ENCODE measurements at places on chromosomes 12 and 14.
A peak's percentile ranks its signal among the peaks of the same experiment; 100 is the strongest.

DNA sequence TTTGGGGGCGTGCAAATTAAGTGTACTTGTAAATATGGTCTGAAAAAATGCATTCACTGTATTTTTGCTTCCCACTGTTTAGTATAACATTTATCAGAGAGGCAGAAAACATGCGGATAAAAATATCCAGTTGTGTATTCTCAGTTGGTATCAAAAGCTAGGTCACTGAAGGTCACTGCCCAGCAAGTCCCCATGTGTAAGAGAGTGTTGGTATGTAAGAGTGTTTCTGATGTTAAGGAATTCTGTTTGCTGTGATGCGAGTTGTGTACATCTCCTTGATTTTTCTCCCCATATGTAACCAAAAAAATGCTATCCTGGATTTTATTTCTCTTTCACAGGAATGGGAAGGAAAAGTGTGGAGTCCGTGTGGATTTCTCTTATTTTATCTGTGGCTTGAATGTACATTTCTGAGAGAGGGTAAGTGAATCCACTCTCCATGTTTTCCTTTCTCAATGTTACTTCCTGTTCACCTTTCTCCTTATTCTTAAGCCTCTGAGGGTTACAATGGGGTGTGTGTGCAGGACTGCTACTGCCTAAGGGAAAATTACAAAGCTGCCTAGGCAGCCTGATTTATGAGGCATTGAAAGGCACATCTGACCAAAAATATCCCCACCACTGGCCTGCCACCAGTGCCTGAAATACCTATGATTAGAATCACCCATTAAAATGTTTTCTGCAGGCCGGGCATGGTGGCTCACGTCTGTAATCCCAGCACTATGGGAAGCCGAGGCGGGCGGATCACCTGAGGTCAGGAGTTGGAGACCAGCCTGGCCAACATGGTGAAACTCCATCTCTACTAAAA lies 97.9 kb upstream of the USP44 start:
- no peak for DNase-seq

DNA sequence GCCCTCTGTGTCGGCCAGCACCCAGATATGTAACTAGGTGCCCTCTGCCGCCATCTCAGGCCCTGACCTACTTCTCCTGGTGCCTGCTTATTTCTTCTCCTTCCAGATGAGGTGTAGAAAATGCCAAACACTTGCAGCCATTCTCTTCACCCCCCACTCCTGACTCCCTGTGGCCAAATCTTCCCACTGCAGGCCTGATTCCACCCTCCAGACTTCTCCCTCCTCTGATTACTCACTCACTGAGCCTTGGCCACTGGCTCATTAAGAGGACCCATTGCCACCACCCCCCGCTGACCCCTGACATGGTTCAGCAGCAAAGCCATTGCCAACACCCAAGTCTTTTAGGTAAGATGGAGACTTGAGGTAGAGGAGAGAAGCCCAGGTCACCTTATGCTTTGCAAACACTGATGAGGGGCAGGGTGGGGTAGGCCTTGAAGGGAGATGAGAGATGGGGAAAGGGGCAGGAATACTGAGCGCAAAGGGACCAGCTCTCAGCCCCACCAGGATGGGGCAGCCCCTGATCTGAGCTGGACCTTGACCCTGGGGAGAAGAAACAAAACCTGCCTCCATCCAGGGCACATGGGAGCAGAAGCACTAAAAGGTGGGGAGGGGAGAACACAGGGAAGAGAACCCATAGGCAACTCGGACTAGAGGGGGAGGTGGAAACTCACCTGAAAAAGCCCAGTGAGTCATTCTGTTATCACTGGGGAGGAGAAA lies 25.1 kb upstream of the ANO2 start:
- no peak for DNase-seq

GRCh38 chr12:42282294-42282693 lies 43.6 kb downstream of the ZCRB1 start:
- no peak for DNase-seq

DNA sequence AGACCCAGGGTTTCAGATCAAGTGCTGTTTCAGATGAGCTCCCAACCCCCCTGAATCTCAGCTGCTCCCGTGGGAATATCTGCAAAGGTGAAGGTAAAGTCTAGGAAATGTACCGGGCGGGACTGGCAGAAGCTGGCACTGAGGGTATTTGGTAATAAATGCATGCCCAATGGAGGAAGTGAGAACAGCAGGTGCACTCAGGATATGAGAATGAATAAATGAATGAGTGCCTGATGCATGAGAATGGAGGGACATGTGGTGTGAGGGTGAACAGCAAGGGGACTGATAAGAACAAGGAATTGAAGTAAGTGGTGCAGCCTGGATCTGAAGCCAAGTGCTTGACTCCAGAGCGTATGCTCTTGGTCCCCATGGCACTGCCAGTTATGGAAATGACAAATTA lies 11.6 kb downstream of the RAPGEF3 start:
- DNase-seq = no peak

DNA sequence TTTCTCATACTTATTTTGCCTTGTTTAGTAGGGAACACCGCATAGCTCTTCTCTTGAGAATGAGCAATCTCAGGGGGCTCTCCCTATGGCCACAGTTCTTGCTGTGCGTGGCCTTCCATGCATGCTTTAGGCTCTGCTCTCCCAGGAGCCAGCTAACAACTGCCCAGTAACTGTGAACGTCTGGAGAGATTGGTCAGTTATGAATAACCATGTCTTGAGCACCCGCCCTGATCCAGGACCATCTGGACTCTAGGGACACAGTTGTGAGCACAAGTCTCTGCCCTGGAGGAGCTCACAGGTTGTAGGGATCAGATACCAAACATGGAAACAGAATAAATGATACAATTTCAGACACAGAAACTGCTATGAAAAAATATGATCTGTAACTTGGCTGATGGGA lies 12.1 kb downstream of the PSMC1 start:
- no peak for DNase-seq

- DNase-seq = no peak
Measured at GRCh38 chr12:105961821-105962671, 176.7 kb downstream of the NUAK1 start.

- DNase-seq = no peak
Measured at GRCh38 chr14:67883717-67884116, 64.1 kb downstream of the RAD51B start.

DNA sequence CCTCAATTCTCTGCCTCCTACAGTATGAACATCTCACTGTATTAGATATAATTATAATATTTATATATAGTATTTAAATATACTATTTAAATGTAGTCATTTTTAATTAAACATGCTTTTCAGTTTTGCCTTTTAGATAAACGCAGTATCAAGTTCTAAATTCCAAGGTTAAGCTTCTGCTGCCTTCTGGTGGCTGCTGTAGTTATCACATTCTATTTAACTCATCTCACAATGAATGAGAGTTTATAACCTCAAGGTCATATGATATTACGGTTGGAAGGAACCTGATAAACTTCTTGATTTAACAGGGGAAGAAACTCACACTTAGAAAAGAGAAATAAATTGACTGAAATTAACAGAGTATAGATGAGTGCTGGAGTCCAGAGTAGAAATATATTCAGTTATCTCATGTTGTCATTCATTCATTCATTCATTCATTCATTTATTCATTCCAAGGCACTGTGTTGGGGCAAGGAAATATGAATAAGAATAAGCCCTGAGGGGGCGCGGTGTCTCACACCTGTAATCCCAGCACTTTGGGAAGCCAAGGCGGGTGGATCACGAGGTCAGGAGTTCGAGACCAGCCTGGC lies 31.9 kb downstream of the GUCY2C start:
- DNase-seq = no peak

DNA sequence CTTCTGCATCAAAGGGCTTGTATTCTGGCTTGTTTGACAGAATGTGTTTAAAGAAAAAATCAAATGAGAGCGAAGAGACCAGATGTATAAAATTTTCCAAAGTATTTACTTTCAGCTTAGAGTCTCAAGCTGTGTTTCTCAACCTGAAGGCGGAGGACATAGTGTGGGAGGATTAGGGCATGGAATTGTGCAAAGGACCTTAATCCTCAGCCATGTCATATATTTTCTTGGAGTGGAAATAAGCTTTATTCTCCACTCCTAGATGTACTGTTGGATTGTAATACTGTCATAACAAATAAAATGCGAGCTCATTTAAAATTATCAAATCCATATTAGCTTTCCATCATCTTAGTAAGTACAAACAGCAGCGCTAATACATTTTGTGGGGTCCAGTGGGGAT lies 154.0 kb downstream of the PAH start:
- DNase-seq = no peak

DNA sequence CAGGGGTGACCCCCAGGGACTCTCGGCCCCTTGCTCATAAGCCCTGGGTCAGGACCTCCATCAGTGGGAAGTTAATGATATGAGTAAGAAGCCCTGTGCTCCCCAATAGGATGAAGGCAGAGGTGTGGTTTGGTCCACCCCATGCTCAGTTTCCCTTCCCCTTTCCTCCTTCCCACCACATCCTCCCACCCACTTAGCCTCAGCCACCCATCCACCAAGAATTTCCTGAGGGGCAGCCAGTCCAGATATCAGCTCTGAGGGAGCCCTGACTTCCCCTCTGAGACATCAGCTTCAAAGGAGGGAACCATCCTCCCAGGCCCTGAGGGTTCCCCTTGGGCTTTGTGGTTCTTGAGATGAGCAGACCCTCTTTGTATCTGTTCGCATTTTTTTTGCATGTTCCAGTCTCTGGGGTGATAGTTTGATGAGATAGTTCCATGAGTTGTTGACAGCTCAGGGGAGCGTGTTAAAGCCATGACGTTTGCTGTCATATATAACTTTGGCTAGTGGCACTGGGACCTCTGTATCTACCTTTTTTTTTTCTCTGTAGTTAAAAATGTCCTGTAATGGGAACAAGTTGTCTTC lies 71.2 kb downstream of the LGMN start:
- DNase-seq = no peak

GRCh38 chr14:33704481-33704880 lies 246.4 kb downstream of the EGLN3 start:
- DNase-seq = no peak

GRCh38 chr12:51434305-51434704 lies 9.7 kb downstream of the SLC4A8 start:
- DNase-seq = no peak

DNA sequence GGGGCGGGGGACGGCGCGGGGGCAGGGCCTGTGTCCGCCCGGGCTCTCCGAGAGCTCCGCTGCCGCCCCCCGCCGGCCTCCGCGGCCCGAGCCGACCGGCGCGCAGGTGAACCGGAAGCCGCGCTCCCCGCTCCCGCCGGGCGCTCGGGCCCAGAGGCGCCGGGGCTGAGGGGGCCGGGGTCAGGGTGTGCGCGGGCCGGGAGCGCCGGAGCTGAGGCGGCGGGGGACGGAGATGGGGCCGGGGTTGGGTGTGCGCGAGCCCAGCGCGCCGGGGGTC lies 431 bp downstream of the HIP1R start:
- DNase-seq = no peak

- peak; percentile 46 for DNase-seq
Measured at GRCh38 chr12:632102-632696, 31.0 kb downstream of the NINJ2 start.

DNA sequence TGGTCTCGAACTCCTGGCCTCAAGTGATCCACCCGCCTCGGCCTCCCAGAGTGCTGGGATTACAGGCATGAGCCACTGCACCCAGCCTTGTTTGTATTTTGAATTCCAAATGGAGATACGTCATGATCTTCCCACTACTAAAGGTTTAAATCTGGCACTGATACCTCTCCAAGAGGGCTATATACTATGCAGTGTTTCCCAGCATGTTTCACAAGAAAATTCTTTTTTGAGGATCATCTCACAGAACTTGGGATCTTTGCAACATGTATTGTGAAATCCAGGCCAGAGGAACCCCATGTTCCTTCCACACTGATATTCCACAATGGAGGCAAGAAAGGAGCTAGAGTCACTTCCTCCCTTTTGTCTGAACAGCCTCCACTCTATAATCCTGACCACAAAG lies 112.7 kb downstream of the NT5DC3 start:
- DNase-seq = no peak

GRCh38 chr12:59383079-59383822 lies 212.6 kb upstream of the SLC16A7 start:
- no peak for DNase-seq

GRCh38 chr14:70909733-70910614 lies 2.7 kb downstream of the PCNX1 start:
- no peak for DNase-seq

GRCh38 chr12:94240171-94240570 lies 91.8 kb downstream of the PLXNC1 start:
- no peak for DNase-seq

DNA sequence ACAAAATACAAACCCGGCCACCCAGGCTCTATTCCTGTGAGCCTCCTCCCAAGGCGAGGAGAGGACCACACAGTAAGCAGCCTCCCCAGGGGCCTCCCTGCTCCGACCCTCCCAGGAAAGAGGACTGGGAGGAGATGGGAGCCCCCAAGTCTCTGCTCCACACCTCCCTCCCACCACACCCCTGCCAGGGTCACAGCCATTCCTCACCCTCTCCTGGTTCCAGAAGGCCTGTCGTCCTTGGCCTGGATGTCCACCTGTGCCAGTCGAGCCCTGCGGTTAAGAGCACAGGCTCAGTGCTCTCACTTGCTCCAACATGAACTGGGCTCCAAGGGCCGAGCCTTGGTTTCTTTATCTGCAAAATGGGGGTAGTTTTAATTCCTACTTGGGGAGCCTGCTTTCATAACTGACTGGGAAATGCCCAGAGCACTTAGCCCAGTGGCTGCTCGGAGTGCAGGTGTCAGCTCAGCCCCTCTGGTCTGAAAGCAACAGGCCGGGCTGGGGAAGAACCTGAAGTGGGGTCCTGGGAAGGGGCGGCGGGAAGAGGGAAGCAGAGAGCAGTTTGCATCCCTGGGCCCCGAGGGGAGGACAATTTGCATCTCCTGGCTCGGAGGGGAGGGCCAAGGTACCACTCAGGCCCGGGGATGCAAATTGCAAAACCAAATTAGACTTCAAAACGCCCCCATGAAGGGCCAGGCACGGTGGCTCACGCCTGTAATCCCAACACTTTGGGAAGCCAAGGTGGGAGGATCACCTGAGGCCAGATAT lies 23.6 kb downstream of the TCHP start:
- no peak for DNase-seq

DNA sequence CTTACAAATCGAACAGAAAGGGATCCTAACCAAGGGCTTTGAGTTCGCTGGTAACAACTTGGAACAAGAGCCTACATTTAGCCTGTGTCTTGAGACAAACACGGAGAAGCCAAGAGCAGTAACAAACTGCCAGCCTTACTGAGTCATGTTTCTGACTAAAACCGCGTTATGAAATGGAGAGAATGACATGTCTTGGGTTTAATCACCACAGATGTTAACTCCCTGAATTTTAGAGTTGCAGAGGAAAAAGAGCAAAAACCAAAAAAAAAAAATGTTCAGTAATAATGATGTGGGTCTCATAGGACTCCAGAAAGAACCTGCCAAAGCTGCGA lies 1.0 kb downstream of the BLTP3B start:
- DNase-seq = no peak
